ENCODE measurements at places on chromosomes 4 and X. TPM values are rescaled to one million over a fixed set of nuclear protein-coding genes. Genes with fewer than 3 reads are reported as not detected.

GRCh38 chr4:178448372-178449035 is 1006.3 kb upstream of the AGA start:
- no peak for DNase-seq

DNA sequence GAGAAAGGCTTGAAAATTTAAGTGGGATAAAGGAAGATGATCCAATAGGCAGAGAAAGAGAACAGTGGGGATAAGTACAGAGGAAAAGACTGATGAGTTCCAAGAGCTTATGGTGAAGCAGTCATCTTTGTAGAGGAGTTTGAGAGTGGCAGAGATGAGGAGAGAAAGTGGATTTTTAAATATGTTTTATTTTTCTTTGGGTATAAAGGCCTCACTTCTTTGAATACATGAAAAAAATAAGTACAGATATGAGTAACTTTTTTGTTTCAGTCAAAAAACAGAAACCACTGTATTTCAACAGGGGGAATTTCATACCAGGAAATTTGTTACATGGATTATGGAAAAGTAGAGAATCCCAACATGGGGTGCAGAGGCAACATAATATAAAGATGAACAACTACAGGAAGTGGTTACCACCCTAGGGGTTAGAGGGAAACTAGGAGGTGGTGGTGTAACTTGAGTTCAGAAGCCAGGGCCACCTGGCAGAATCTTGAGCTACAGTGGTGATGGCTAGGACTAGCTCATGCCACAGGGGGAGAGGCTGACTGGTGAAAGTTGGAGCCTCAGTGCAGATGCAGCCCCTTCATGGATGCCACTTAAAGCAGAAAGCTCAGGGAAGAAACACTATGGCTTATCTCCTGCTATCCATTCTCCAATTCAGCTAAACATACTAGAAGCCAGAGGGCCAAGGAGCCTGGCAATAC is 3.4 kb upstream of the CYBB start:
- DNase-seq = no peak

Gene DIPK2B
- 6.6 TPM for total RNA-seq

DNA sequence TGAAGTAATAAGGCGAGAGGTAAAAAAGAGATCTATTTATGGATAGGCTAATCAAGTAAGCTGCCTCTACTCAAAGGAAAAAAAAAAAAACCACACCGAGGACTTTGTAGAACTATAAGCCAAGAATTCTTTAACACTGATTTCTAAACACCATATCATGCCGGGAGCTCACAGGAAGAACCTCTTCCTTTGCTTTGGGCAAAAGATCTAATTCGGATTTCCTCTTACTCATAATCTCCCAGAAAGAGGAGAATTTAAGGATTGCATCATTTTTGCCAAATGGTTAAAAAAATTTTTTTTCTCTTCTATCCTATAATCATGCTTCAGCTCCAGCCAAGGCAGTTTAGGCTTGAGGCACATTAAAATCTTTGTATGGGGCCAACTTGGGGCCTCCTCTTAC is 95.5 kb downstream of the ZNF827 start:
- DNase-seq = no peak

DNA sequence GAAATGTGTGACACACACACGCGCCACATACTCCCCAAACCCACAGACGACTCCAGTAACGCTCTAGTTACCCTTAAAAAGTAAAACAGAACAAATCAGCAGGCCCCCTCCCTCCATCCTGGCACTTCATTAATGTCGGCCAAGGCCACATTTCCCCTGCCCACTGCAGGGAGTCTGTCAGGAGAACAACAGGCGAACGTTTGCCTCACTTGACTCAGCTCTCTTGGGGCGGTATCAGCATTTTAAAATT is 671 bp upstream of the FHIP1A start:
- no peak for DNase-seq

- DNase-seq = no peak
Measured at GRCh38 chr4:158710814-158711213, 12.4 kb downstream of the PPID start.

Gene MTMR8
- 5.1 TPM for total RNA-seq

Gene SLC25A14
- 7.6 TPM for total RNA-seq

GRCh38 chr4:40484346-40485090 is 145.1 kb downstream of the RBM47 start:
- DNase-seq = no peak

DNA sequence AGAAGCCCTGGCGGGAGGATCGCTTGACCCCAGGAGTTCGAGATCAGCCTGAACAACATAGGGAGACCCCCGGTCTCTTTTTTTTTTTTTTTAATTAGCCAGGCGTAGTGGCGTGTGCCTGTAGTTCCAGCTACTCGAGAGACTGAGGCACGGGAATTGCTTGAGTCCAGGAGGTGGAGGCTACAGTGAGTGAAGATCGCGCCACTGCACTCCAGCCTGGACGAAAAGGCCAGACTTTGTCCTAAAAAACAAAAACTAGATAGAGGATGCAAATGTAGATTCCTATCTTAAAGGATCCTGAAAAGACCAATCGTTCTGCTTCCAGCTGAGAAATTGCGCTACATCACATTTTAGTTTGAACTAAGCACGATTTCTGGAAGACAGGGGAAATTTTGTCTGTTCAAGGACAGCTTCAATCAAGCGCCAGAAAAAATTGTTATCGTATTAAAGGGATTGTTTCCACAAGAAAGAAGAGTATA is 627 bp upstream of the HSD17B11 start:
- no peak for DNase-seq

DNA sequence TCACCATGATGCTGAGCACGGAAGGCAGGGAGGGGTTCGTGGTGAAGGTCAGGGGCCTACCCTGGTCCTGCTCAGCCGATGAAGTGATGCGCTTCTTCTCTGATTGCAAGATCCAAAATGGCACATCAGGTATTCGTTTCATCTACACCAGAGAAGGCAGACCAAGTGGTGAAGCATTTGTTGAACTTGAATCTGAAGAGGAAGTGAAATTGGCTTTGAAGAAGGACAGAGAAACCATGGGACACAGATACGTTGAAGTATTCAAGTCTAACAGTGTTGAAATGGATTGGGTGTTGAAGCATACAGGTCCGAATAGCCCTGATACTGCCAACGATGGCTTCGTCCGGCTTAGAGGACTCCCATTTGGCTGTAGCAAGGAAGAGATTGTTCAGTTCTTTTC is 4.0 kb downstream of the HNRNPH2 start:
- DNase-seq = no peak

DNA sequence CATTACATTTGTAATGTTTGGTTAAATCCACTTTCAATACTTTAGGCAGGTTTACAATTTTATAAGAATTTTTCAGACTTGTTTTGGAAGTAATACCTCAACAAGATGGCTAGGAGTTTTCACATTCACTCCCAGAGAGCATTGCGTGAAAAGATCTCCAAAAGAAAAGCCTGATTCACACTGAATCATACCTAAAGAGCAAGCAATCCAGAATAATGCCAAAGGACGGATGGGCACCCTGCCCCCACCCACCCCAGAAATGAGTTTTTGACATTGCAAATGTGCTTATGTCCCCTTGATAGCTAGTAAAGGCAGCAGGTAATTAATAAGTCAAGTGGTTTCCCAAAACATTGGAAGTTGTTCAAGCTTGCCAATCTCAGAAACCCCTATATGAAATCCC is 557.7 kb upstream of the TENM3 start:
- no peak for DNase-seq

All from ovary (tissue), 10 donors.